Trophoblast cell (in vitro differentiated cells and primary cell): ENCODE measurements at places on chromosomes 3 and 15.

- DNase-seq, result peak; percentile 31
Observed at GRCh38 chr15:40320931-40321371, 2.5 kb upstream of the INAFM2 start.

- peak; percentile 33 for DNase-seq
Observed at GRCh38 chr3:47780741-47781684, 680 bp downstream of the SMARCC1 start.

DNA sequence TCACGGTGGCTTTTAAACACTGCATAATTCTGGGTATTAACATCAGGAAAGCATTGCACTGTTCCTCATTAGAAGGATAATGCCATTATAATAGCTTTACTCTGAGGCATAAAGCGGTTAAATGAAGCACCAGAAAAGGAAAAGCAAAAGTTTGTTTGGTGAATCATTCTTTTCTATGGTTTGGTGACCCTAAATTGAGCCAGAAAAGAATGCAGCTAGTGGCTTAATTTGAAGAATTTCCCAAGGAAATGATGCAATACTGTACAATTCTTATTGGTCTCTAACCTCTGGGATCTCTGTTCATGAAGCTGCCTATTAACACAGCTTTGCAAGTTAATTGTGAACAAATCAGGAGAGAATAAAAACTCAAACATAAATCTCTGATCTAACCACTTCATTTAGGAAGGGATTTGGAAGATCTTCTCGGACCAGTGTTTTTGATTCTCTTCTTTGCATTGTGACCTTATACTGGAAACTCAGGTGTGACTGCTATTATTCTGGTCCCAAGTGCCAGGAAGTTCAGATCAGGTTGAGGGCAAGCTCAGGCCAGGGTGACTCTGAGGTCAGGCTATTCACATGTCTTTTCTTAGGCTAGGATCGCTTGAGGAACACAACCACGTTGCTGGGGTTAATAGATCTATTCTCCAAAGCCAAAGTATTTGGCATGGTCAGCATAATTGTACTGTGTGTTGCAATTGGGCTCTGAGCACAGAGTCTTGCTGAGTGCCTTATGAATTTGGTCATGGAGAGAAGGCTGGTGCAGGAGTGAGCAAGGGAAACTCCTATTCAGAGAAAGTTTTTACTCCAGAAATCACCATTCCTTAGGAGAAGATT, 11.3 kb upstream of the DLG1 start:
- DNase-seq, result peak; percentile 43

DNA sequence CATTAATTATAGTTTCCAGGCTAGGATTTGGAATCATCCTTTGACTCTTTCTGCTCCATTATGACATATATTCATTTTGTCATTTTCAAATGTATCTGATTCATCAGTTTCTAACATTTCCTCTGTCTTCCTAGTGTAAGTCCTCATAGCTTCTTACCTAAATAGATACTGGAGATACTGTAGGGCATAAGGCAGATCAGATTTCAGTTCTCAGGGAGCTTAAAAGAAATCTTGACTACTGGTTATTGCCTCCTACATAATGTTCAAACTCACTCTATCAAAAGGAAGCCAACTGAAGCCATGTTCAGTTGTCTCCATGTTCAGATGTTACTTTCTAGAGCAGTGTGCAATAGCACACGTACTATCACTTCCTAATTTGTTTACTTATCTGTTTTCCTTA, 29.6 kb upstream of the CTDSPL2 start:
- no peak for DNase-seq

GRCh38 chr3:171974986-171975837, 64.2 kb upstream of the FNDC3B start:
- DNase-seq, result peak; percentile 87
